ENCODE measurements at places on chromosomes 12 and 14.

- DNase-seq: peak; percentile 57
These were observed 30.6 kb downstream of the VCPKMT start for GRCh38 chr14:50085570-50086320.

DNA sequence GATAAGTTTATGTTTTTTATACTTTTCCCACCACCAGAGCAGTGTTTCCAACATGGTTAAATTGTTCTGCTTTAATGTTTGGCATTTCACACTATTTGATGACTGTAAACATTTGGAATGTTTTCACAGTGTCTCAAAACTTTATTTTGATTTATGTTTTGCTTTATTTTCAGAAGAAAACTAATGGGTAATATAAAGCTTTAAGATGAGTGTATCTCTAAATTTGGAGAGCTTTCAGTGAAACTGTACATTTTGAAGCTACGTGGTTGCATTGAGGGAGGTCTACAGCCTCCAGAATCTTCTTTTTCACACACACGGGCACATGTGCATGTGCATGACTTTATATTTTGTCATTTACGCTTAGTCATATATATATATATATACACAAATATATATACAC lies 10.7 kb downstream of the BICD1 start:
- DNase-seq: no peak

DNA sequence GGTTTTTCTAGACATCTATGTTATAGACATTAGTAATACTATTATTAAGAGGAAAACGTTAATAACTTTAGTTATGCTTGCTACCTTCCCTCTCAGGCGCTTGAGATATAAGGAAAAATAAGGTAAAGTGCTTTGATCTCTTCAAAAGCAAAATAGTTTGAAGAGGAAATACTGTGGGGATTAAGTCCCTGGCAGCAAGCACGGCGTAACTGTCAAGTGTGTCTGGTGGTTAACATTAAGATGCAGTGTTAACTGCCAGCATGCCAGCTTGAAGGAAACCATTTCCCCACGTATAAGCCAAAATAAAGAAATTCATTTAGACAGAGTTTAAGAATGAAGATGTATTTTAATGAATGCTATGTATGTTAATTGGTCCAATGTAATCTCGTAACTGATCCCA lies 31.8 kb downstream of the PELI2 start:
- DNase-seq: no peak

GRCh38 chr12:122022393-122023338 lies 982 bp downstream of the BCL7A start:
- peak; percentile 29 for DNase-seq

GRCh38 chr14:99481745-99482099 lies 513 bp downstream of the CCNK start:
- DNase-seq: no peak

Data from Caki2 (cell line).